NCI-H1417 treated with DMSO at 0.1 percent for 48 hours (cell line): ENCODE measurements at places on chromosomes 3 and 15.

- DNase-seq: no peak
Measured at GRCh38 chr3:74268753-74269152, 345.7 kb downstream of the CNTN3 start.

DNA sequence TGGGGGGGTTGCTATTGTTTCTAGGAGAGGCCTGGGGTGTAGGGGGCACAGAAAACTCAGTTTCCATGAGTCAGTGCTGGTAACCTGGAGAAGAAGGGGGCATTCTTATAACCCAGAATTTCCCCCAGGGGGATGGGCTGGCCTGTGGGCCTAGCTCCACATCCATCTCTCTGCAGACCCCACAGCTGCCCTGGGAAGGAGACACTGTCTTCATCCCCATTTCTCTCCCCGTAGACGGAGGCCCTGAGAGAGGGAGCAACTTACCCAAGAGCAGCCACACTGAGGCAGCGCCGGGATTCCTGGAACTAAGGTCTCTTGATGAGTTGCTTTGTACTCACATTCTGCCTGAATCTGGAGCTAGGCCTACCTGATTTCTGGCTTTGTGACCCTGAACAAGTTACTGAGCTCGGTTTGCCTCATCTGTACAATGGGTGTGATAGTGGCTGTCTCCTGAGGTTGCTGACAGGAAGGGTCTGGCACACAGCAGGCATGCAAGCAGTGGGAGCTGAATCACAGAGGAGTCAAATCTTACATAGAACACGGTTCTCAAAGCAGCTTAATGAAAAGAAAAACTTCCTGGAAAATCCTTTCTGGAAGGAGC lies 55.0 kb upstream of the LCTL start:
- no peak for DNase-seq

GRCh38 chr3:137906985-137907649 lies 102.8 kb upstream of the CLDN18 start:
- DNase-seq: no peak

DNA sequence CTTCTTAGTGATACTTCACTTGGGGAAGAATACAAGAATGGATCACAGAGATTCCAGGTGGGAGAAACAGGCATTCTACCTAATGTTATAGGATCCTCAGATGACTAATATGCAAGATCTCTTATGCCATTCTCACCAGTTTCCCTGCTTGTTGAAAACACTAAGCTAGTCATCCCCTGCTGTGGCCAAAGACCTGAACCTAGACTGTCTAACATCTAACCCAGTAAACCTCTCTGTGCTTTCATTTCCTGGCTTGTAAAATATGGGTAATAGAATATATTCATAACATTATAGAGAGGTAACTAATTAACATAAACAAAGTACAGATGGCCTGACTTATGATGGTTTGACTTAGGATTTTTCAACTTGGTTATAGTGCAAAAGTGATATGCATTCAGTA lies 776.3 kb downstream of the TUSC7 start:
- DNase-seq: no peak

DNA sequence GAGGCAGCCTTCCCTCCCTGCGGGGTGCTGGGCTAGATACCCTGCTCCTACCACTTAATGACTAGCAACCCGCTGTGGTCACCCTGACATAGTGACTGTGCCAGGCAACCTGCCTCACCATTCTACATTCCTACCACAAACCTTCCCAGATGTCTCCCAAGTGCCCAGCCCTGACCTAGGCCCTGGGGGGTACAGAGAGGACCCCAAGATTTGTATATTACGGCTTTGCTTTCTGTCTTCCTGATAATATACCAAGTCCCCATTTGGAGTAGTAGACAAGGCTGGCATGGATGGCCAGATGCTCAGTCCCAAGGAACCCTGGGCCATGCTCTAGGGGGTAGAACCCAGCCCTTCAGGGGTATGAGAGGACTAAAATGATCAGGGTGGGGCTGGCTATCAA lies 31.0 kb downstream of the ESYT3 start:
- DNase-seq: no peak

DNA sequence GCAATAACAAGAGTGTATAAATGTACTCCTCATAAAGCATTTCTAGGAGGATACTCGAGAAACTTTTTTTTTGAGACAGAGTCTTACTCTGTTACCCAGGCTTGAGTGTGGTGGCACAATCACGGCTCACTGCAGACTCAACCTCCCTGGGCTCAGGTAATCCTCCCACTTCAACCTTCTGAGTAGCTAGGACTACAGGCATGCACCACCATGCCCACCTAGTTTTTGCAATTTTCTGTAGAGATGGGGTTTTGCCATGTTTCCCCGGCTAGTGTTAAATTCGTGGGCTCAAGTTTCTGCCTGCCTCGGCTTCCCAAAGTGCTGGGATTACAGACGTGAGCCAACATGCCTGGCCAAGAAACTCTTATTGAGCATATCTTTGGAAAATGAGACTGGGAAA lies 59.1 kb upstream of the PHLDB2 start:
- DNase-seq: no peak

GRCh38 chr3:63521657-63522056 lies 130.8 kb upstream of the SNTN start:
- DNase-seq: no peak

GRCh38 chr15:64092864-64093626 lies 593 bp downstream of the CIAO2A start:
- no peak for DNase-seq

GRCh38 chr3:29026959-29027358 lies 253.9 kb upstream of the RBMS3 start:
- DNase-seq: no peak

DNA sequence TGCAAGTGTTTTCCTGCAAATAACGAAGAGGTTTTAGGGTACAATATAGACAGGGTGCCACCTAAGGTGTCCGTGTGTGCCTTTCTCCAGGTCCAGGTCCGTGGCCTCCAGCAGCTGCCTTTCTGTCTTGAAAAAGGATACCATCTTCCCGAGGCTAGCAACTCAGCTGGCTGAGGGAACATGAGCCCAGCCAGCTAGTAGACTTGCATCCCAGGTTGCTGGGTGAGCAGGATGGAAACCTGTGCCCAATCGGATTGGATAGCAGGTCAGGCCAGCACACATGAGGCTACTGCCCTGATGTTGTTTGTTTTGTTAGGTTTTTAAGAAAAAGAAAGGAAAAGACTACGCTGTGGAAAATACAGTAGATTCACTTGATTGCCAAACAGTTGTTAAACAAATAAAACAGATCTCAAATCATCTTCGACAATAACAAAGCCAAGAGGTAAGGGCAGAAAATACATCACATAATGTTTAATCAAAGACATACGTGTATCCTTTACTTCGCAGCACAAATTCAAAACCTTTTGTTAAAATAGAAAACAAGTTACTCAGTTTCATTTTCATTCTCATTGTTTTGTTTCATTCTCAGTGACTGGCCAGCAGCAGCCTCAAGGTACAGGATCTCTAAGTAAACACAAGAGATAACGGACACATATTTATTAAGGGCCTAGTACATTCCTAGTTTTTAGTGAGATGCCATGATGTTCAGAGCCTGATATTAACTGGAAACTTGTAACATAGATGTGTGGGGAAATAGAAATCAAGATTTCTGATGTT lies 661.2 kb upstream of the NR2F2 start:
- no peak for DNase-seq
